DMS153 (cell line): ENCODE measurements at places on chromosomes 5 and 9.

GRCh38 chr5:175712313-175712680 is 54.4 kb downstream of the HRH2 start:
- no peak for DNase-seq

DNA sequence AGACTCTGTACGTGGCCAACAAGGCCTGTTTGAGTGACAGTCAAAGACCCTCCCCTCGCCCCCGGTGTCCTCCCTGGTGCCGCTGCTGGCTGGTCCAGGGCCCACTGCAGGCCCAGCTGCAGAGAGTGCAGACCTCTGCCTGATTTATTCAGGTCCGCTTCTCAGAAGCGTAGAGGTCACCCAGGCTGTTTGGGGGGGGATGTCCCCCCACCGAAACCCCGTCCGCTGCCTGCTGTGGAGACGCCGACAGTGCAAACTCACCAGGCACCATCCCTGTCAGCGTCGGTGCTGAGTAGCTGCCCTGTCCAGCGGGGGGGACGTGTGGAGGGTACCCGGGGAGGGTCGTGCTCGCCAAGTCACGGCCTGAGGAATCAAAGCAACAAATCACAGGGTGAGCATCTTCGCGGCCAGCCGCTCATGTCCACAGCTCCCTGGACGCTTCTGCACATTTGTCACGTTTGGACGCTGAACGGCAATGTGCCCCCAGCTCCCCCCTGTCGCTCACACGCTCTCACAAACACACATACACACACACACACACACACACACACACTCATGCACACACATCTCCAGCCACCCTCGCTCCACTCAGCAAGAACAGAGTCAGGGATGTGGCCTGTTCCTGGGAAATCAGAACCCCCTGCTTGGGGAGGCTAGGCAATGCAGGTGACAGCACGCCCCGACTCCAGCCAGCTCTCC is 152.2 kb downstream of the PAX5 start:
- DNase-seq: no peak

- DNase-seq: no peak
These were observed 1.7 kb upstream of the PTPN3 start for GRCh38 chr9:109499631-109500410.

DNA sequence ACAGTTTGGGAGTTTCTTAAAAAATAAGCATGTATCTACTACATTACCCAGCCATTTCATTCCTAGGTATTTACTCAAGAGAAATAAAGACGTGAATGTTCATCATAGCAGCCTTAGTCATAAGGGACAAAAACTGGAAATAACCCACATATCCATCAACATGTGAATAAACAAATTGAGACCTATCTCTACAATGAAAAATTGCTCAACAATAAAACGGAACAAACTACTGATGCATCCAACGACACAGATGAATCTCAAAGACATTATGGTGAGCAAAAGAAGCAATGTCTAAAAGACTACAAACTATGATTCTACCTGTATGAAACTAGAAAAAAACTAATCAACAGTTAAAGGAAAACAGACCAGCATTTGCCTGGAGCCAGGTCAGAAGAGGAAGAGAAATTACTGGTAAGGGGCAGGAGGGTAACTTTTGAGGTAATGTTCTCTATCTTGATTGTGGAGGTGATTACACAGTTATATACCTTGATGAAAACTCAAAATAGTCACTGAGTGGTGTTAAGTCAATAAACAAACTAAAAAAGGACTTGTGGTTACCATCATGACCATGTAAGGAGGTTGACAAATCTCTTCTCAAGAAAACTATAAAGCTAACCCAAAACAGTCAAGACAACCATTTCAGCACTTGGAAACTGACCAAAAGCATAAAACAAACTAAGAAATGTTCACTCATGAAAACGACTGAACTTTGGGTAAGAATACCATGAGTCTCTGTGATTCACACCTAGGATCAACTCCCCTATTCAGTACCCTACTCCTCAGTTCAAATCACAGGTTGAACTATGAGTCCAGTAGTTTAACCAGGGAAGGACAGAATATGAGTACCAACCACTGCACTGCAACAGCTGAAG is 10.4 kb downstream of the UIMC1 start:
- no peak for DNase-seq

DNA sequence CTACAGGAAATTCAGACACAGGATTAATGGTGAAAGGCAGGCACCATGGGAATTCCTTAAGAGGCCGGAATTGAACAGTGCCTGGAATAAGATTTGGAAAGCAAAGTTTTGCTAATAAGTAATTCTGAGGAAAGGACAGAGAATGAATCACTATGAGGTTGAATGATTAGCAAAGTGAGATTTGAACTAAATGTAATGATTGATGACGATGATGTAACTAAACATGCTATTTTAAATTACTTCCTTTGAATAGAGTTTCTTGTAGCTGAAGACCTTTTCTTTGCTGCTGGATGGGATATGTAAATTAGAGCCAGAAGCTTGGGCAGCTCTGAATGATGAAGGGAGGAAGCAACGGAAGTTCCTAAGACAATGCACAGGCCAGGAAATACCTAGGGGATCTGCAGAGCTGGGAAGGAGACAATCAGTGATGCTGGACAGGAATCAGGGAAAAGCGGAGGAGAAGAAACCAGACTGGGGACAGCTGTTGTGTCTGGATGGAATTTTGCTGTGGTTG is 482.0 kb downstream of the PSAT1 start:
- DNase-seq: no peak

- DNase-seq: peak; percentile 95
These were observed 7.5 kb downstream of the SURF4 start for GRCh38 chr9:133368249-133368881.
